ENCODE measurements at places on chromosomes 6 and 20.

DNA sequence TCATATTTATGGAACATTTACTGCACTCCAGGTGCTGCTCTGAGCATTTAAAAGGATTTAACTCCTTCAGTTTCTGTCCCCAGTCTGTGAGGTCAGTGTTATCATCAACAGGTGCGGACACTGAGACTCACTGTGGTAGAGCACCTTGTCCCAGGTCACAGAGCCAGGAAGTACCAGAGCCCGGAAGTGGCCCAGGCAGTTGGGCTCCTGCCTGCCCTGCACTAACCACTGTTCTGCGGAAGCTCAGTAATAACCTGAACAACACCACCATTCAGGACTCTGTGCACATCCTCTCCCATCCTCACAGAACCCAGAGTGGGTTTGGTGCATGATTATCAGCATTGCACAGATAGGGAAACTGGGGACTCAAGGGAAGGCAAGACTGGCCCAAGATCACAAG is 16.8 kb upstream of the SIRPG start:
- DNase-seq: no peak

DNA sequence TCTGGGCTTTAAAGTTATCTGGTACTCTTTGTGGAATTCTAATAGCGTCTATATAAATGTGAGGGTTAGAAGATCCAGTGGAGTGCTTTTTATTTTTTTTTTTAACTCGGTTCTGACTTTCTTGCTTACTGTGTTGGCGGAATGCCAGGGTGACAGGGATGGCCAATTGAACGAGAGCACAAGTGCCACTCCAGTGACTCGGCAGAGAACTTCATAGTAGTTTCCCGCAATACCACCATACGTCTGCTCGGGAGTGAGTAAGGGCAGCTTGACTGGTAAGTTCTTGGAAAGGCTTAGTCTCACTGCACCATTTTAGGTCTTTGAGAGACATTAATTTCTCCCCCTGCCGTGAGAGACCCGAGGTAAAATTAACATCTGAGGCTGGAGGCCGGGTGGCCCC is 49.4 kb upstream of the TULP1 start:
- no peak for DNase-seq

DNA sequence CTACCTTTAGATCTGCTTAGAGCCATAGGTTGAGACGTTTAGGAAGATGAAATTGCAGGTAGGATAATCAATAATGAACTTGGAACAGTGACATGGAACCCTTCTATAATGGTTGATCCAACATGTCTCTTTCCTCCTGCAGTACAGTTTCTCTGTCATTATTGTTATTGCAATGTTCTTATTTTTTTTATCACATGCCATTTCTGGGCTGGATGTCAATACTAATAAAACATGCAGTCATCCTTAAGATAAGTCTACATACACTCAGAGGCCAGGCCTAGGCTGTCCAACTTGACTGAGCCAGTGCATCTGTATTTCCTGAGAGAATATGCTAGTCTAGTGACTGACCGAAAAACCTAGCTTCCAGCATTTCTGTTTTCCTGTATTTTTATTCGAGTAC is 75.3 kb upstream of the THEMIS start:
- DNase-seq: no peak

GRCh38 chr20:3340443-3340842 is 67.0 kb downstream of the DNAAF9 start:
- DNase-seq: no peak

- no peak for DNase-seq
These were observed 89.2 kb downstream of the RPP40 start for GRCh38 chr6:4914420-4915159.

DNA sequence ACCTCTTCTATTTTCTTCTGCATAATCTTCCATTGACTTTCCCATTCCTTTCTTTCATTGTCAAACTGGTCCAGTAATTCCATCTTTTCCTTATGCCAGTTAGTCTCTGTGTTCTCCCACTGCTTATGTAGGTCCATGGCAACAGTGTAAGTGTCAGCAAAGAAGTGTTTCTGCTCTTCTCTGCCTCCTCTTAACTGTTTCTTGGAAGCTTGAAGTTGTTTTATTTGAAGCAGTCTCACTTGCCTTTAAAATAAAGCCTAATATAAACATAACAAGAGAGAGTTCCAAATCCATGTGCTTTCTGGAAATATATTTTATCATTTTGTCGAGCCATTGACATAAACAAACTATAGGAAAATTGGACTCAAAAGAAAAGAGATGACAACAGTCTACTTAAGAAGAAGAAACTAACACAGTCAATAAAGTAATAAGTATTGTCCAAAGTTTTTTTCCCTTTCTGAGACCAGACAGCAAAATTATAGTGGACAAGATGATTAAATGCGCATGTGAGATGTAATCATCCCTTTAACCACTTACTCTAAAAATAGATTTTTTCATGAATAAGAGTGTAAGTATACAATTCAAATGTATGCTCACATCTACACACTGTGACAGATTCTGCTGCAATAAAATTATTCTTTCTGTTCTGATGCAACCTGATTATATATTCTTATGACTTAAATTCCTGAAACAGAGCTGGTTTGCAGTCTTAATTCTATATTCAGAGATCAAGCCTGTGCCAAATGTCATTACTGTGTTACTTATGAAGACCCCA is 5.2 kb downstream of the KIAA0408 start:
- DNase-seq: no peak

- no peak for DNase-seq
These were observed 41.6 kb downstream of the PLCG1 start for GRCh38 chr20:41178904-41179432.

DNA sequence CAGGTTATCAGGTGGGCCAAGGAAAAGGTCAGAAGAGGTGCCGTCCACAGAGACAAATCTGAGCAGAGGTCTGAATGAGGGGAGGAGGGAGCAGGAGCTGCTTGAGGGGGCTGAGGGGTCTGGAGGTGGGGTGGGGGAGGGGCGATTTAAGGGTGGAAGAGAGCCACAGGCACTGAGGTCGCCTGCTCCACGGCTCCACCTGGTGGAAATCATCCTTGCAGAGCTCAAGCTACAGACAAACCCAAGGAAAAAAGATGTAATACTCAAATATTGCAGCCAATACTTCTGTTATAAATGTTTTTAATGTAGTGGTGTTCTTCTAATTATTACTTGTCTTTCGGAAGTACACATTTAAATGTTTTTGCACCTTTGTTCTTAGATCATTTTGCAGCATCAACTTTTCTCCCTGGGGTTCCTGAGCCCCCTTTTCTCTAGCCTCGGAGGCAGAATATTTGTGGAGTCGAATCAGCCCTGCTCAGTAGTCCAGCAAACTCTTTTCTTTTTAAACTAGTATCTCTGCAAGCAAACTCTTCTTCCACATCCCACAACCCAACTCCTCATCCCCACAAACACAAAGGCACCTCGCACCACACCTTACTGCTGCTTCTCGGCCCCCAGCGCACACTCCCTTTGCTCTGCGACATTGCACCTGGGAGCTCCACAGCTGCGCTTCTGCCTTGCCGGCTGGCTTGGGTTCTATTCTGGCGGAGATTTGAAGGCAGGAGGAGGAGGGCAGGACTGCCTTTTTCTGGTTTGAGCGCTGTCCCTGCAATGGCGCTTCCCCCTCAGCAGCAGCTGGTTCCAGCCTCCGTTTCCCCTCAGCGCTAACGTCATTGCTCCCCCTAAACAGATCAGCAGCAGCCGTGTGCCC is 51.0 kb upstream of the TFAP2A start:
- DNase-seq: peak; percentile 61

DNA sequence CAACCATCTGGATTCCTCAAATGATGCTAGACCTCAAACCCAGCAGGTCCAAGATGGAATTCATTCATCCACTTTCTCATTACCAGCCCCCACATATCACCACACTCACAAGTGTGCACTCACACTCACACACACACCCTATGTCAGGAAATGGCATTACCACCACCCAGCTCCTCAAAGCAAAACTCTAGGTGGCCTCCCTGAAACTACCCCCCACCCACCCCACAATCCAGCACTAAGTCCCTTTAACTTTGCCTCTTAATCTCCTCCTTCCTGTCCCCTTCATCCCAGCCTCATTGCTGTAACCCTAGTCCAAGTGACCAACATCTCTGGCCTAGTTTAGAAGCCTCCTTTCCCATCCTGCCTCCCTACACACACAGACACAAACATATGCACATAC is 109.4 kb downstream of the TNFAIP3 start:
- DNase-seq: no peak

DNA sequence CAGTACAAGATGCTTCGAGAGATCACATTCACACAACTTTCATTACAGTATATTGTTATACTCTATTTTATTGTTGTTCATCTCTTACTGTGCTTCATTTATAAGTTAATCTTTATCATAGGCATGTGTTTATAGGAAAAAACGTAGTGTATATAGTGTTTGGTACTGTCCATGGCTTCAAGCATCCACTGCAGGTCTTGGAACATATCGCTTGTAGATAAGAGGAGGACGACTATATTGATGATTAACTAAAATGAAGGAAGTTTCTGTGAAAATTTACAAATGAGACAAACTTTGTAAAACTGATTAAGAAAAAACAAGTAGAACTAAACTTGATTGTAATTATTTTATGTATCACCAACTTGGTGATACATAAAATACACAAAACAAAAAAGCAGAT is 98.5 kb downstream of the QKI start:
- no peak for DNase-seq

All from GM12865 (cell line).